ENCODE measurements at places on chromosomes 3 and 15.

- no peak for DNase-seq
Observed at GRCh38 chr15:73165844-73166243, 113.6 kb downstream of the NEO1 start.

DNA sequence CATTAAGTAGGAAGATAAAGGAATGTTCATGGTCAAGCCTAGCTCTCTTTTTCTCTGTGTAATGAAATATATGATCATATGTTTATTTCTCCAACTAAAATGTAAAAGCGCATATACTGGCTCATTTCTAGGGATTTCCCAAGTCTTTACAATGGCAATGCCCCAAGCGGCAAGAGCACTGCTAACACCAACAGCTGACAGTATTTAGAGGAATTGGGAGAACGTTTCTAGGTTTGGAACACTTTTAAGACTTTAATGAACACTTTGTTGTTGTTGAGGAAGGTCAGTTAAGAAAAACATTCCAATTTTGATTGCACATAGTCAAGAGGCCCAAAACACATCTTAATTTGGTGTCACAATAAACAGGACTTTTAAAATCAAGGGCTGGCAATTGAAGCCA is 132.7 kb downstream of the ATP8B4 start:
- no peak for DNase-seq

GRCh38 chr3:123663977-123664376 is 79.1 kb upstream of the HACD2 start:
- DNase-seq, result no peak

GRCh38 chr15:79193103-79193502 is 89.4 kb upstream of the ANKRD34C start:
- no peak for DNase-seq

DNA sequence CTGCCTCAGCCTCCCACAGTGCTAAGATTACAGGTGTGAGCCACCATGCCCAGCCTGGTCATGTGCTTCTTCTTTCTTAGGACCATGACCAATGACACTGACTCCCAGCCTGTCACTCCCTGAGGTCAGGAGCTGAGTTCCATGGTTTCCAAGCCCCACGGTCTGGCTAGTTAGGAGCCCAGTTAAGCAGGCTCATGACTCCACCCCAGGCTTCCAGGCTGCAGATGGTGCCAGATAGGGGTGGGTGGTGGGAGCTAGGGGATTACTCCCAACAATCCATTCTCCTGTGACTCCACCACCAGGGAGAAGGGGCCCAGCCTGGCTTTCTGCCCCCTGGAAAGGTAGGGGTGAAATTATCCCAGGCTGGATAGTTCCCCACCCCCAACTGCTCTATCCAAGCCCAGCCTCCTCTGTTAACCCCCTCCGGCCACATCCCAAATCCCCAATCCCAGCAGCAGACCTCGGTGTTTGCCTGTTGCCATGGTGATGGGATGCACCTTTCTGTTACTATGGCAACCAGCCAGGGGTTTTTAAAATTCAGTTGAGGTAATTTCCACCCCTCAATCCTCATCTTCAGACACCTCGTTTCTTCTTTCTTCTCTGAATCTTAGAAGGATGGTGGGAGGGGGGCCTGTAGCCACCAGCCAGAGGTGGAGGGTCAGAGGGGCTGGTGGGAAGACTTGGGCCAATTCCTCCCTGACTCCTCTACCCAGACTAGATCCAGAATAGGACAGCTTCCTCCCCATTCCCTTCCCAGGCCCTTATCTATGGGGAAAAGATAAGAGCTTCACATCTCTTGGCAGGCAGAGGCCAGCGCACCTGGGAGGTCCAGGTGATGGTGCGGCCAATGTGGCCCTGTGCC is 22.5 kb upstream of the SEMA3F start:
- no peak for DNase-seq

- no peak for DNase-seq
Observed at GRCh38 chr15:45498701-45499100, 23.9 kb downstream of the SLC30A4 start.

DNA sequence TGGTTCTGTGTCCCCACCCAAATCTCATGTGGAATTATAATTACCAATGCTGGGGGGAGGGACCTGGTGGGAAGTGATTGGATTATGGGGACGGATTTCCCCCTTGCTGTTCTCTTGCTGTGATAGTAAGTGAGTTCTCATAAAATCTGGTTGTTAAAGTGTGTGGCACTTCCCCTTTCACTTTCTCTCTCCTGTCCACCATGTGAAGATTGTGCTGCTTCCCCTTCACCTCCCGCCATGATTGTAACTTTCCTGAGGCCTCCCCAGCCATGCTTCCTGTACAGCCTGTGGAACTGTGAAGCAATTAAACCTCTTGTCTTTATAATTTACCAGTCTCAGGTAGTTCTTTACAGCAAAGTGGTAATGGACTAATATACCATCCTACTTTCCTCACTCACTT is 289.6 kb downstream of the EFHB start:
- no peak for DNase-seq

- DNase-seq, result no peak
Observed at GRCh38 chr15:37004373-37004869, 95.9 kb downstream of the MEIS2 start.

- no peak for DNase-seq
Observed at GRCh38 chr3:160213191-160213590, 12.0 kb upstream of the C3orf80 start.

DNA sequence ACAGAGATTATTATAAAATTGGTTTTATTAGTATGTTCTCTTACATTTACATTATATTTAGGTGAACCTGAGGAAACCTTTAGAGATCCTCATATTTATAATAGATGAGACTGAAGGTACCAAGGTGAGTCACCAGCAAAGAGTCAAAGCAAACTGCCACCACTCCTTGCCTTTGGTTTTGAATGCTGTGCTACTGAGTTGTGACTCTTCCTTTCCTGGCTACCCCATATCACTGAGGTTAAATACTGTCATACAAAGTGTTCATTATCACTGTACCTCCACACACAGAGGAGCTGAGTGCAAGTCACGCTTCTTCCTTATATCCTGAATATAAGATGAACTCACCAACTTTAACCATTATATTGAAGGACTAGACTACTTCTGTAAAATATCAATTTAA is 168.2 kb downstream of the CBLB start:
- DNase-seq, result no peak

- no peak for DNase-seq
Observed at GRCh38 chr3:142276781-142277180, 51.4 kb upstream of the GK5 start.

DNA sequence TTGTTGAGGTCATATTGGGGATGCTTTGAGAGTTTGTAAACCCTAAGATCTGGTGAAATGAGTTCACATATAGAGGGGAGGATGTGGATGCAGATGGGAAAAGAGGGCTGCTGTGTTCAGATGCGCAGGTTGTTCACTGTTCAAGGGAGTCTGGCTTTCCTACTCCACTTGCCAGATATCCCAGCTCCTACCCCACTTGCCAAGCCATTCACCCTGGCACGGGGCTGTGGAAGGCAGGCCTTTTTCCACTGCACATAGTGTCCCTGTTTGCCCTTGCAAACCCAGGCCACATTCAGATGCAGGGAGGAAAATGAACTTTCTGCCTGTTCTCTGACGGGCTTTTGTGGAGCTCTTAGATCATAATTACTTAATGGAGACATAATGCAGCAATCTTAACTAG is 29.0 kb downstream of the CRABP1 start:
- DNase-seq, result no peak

GRCh38 chr15:83940136-83940535 is 286.2 kb downstream of the ADAMTSL3 start:
- no peak for DNase-seq

- DNase-seq, result no peak
Observed at GRCh38 chr3:121817753-121818152, 17.1 kb downstream of the IQCB1 start.

- DNase-seq, result no peak
Observed at GRCh38 chr15:73994912-73995622, 551 bp downstream of the PML start.

DNA sequence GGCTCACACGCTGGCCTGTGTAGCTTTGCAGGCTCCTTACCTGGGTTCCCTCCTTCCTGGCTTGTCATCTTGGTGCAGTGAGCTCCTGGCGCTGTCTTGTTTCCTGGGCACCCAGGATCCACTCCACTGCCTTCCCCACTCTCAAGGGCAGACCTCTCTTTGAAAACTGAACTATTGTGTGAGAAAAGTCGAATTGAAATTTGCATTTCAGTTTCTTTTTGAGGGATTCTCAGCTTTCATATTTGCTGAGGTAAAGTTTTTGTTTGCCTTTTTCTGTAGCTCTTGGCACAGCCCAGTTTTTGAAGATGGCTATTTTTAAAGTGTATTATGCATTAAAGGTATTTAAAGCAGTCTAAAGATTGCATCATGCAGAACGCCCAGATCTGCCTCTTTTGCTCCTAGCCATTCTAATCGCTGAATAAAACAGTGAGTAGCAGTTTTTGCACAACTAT is 70.1 kb downstream of the CCK start:
- DNase-seq, result no peak

DNA sequence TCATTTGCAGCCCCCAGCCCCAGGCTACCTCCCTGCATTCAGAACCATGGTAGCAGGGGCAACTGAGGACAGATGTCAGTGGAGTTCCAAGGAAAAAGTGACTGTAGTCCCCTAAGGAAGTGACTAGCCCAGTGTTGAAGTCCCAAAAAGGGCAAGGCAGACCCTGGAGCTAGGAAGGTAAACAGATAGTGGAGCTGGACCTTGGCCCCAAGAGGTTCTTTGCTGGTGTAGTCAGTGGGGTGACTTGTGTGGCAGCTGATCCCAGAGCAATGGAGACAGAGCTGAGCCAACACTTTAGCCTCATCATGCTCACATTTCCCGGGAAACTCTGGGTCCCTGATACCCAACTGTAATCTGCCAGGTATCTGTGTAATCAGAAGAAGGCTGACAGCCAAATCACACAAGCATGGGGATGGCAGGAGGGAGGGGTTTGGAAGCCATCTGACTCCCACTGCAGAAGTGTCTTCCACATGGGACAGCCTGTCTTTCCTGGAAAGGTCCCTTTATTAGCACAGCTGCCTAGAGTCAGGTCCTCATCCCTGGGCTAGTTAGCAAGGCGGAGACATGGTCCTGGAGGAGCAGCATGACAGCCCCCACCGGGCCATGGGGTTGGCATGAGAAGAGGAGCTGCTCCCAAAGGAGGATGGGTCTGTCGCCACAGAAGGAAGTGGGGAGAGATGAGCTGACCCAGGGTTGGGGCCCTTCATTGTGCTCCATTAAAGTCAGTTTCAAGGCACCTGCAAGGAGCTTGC is 39.8 kb downstream of the PXYLP1 start:
- no peak for DNase-seq

DNA sequence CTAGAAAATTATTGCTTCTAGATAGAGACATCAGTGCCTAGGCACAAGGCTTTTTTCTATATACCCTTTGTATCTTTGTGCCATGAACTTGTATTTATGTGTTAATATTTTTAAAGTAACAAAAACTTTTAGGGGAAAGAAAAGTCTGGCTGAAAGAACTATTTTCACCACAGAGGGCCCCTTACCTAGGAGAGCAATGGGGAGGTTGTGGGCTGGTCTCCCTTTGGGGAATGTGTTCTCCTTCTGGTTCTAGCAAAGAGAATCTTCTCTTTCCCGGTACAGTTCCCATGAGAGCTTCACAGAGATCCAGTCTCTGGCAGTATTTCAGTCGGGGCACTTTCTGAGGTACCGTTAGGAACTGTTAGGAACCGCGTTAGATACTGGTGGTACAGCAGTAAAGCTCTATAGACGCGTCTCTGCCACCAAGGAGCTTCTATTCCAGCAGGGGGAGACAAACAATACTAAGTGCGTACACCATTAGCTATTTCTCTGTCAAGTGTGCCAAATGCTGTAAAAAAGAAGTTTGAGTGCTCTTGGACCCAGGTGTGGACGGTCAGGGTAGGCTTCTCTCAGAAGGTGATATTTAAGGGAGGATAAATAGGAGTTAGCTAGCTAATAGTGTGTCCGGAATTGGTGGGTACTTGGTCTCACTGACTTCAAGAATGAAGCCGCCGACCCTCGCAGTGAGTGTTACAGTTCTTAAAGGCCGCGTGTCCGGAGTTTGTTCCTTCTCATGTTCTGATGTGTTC is 4.6 kb upstream of the EPB42 start:
- DNase-seq, result peak; percentile 7

DNA sequence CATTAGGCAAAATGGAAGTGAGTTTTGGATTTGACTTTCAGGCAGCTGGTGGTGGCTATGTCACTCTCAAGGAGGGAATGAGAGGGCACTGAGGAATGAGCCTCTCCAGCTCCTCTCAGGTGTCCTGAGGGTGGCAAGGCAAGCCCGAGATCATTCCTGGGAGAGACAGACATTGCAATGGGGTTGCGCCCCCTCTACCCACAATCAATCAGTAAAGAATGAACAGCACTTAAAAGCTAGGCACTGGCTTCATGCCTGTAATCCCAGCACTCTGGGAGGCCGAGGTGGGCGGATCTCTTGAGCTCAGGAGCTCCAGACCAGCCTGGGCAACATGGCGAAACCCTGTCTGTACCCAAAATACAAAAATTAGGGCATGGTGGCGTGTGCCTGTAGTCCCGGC is 14.1 kb upstream of the SHF start:
- DNase-seq, result no peak

DNA sequence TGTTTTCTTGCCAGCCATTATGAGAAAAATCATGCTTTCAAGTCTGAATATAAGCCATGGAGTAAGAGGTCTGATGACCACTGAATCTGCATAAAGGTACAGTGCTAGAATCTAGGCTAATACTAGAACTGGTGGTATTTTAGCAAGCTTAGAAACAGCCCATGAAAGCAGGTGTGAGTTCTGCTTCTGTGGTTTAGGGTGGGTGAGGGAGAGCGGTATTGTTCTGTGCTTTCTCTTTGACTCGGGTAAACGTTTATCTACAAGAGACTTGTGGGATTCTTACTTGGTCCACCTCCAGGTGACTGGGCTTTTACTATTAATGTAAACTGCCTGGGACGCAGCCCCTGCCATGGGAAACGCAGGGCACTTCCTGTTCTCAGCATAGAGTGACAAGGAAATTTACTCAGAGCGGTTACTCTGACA is 55.2 kb downstream of the PGPEP1L start:
- DNase-seq, result no peak

DNA sequence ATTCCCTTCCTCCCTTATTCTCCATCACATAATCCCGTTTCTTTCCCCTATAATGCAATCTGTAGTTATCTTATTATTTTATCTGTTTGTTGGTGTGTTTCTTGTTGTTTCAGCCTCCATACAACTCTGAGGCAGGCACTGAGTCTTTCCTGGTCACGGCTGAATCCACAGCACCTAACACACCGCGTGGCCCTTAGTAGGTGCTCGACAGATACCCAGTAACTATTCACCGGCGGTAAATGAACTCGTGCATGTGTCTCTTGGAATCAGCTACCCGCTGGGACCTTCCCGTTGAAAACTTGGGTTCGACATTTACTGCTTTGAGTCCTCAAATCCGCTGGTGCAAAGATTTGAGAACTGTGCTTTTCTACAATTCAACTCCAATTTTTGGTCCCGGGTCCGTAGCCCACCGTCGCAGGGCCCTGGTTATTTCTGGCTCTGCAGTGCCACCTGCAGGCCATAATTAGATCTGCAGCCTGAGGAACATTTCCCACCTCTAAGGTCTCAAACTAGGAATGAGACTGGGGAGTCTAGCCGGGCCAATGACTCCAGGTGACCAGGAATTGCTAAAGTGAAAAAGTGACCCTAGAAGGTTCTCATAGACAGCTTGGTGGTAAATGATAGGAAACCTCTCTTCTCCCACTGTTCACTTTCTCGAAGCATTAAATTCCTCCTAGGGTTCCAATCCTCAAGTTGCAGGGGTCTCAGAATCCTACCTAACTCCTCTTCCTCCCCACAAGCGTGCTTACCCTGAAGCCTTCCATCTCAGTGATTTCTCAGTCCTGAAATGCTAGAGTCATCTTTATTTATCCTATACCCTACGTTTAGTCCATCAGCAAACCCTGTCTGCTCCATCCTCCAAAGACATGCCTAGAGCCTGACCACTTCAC is 40.0 kb upstream of the TRH start:
- DNase-seq, result no peak

- DNase-seq, result no peak
Observed at GRCh38 chr15:27878841-27879240, 220.3 kb downstream of the OCA2 start.

Measured in stimulated activated CD8-positive, alpha-beta memory T cell treated with anti-CD3 and anti-CD28 coated beads, Interleukin-15, amount 100 ng/mL, for 1 hour (primary cell).